ENCODE measurements at places on chromosomes 3 and 15.

DNA sequence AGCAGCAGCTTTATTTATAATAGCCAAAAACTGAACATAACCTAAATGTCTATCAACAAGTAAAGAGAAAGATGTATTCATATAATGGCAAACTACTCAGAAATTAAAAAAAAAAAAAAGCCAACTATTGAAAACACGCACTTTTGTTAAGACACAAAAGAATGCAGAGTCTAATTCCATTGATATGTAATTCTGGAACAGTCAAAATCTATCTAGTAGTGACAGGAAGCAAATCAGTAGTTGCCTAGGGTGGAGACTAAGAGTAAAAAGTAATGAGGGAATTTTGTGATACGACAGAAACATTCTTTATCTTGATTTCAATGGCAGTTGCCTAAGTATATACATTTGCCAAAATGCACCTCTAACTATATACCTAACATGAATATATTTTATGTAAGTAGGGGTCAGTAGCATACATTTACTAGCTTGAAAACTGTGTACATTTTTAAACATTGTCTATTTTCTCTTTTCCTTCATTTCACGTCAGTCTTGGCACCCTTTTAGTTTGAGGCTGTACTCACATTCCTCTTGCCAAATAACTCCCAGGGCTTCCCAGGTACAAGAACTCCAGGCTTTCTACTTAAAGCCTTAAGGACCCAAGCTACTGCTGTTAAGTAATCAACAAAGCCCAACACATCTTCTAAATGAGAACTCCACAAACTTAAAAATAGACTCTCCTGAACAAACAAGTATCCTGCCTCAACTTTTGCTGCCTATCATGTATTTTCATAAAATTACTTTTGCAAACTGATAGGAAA, 54.7 kb downstream of the ADAM10 start:
- DNase-seq, result no peak

- DNase-seq, result no peak
Measured at GRCh38 chr15:67146234-67146633, 80.8 kb downstream of the SMAD3 start.

DNA sequence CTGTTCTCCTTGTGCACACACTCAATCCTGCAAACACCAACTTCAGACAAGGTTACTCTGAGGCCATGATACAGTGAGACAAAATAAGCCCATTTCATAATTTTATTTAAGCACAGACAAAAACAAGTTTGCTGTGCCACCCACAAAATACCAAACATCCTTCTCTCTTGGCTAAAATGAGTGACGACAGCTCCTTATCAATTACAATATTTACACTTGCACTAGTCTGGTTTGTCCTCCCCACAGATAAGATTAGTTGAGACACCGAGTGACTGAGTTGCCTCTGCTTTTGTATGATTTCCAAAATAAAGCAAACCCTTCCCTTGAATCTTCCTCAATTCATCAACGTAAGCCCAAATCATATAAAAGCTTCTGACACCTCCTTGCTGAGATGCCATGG, 233.5 kb upstream of the ATP10A start:
- no peak for DNase-seq

DNA sequence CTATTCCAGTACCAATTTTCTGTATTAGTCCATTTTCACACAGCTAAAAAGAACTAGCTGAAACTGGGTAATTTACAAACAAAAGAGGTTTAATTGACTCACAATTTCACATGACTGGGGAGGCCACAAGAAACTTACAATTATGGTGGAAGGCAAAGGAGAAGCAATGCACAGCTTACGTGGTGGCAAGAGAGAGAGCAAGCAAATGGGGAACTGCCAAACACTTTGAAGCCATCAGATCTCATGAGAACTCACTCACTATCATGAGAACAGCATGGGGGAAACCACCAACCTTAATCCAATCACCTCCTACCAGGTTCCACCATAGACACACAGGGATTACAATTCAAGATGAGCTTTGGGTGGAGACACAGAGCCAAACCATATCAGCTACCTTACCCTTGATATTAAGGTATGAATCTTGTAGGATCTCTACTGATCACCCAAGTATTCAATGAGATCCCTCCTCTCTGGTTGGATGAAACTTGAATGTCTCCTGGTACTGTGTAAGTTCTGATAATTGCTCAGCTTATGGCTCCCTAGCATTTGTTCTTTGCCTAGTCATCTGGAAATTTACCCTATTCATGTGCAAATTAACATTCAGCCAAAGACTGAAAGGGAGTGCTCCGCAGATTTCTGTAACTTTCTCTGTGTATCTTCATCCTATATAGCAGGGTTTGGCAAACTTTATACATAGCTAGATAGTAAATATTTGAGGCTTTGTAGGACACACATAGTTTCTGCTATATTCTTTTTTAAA, 38.9 kb downstream of the MYL3 start:
- no peak for DNase-seq

GRCh38 chr3:11238880-11239279, 33.3 kb upstream of the ATG7 start:
- no peak for DNase-seq

DNA sequence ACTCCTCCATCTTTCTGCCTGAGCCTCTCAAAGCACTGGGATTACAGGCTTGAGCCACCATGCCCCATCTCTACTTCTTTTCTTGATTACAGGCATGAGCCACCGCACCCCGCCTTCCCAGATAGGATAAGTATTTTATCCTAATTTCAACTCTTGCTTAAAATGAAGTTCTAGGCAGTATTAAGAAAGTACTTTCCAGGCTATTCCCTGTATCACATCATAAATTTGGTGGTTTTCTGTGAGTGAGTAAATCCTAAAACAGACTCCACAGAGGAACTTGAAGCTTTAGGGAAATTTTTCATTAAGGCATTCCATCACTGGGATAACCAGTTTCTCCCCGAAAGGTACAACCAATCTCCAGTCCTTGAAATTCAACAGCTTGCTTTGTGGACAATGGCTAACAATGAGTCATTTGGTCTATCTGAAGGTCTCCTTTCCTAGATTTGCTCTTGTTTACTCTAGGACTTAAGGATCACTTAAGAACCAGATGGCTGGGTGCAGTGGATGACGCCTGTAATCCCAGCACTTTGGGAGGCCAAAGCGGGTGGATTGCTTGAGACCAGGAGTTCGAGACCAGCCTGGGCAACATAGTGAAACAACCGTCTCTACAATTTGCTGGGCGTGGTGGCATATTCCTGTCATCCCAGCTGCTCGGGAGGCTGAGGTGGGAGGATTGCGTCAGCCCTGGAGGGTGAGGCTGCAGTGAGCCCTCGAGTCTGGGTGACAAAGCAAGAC, 49.7 kb upstream of the SKIL start:
- no peak for DNase-seq

GRCh38 chr3:94614192-94614591, 551.3 kb downstream of the NSUN3 start:
- DNase-seq, result no peak

DNA sequence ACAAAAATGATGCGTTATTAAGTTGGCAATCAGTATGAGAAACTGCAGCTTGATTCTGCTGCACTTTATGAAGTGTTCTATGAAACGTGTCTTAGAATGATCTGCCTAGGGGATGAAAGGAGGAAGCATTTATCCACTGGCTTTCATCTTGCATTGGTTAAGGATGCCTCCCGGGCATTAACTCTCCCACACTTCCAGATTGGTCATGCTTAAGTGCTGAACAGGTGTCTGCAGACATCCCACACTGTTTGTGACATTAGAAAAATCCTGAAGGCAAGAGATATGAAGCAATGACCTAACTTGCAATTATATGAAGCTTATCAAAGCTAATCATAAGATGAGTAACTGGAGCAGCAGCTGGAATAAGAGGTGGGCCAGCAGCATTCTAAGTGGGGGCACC, 437.3 kb downstream of the NSUN3 start:
- no peak for DNase-seq

- no peak for DNase-seq
Measured at GRCh38 chr3:158548691-158549090, 22.3 kb upstream of the MLF1 start.

DNA sequence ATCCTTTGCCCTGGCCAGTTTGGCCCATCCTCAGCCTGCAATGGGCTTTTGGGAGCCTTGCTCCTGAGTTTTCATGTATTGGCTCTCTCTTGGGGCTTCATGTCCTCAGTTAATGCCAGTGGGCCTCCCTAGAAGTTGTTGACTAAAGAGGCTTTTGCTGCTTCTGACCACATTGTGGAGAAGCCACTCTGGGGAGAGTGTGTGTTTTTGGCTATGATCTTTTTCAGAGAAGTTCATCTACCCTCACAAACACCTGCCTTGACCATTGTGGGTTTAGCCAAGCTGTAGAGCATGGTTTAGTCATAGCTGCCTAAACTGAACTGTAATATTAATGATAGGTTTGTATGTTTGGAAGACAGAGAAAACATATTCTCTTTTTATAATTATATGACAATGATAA, 6.0 kb downstream of the MRAS start:
- no peak for DNase-seq

GRCh38 chr3:181912384-181912783, 200.7 kb downstream of the SOX2 start:
- DNase-seq, result no peak

DNA sequence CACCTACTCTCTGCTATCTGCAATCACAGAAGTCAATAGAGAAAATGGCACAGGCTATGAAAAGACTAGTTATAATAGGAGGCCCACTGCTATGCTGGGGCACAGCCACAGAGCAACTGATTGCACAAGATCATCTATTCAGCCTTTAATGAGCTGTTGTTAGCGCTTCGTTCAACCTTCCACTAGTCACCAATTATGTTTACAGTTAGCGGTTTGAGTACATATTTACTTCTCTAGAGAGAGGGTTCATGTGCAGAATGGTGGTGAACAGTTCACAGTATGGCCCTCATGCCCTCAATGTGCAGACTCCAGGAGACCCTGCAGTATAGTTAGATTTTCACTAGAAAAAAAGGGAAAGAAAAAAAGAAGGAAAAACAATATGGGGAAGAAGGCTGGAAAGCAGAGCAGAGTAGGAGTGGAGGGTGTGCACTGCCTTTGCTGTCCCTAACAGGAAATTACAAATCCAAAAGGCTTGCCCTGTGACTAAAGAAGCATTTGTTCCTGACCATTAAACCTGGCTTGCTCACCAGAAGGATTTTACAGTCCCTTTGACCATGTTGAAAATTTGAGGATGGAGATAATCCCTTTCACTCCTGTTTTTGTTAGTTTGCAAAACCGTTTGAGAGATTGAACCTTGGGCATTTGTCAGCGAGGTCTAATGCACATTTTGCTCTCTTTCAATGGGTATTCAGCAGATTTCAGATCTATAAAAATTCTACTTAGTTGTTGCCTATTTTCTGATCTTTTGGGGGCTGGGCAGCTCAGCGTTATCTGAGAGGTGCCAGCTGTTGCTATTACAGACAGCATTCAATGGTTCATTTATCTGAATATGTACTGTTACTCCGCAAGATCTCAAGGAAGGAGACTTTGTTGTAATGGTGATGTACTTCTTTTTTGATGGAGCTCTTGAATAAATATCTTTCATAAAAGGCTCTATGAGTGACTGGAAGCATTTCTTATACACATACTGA, 296.1 kb downstream of the LSAMP start:
- no peak for DNase-seq

GRCh38 chr3:185558395-185558794, 6.0 kb upstream of the LIPH start:
- no peak for DNase-seq

GRCh38 chr3:176692966-176693785, 504.1 kb downstream of the TBL1XR1 start:
- DNase-seq, result no peak

GRCh38 chr3:71721651-71722157, 3.5 kb downstream of the EIF4E3 start:
- DNase-seq, result no peak

DNA sequence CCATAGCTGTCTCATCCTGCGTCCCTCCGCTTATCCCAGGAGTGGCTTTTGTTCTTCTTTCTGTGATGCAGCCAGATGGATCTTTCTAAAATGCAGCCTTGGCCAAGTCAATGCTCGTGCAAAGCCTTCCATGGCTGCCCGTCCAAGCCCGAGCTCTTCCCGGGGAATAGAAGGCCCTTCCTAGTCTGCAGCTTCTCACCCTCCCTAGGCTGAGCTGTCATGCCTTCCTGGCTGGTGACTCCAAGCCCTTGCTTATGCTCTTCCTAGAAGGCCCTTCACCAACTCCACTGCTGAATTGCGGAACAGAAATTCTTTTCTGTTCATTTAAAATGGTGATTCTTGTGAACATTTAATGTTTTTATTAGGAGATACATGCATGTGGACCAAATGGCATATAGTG, 95.9 kb downstream of the SMAD6 start:
- no peak for DNase-seq

DNA sequence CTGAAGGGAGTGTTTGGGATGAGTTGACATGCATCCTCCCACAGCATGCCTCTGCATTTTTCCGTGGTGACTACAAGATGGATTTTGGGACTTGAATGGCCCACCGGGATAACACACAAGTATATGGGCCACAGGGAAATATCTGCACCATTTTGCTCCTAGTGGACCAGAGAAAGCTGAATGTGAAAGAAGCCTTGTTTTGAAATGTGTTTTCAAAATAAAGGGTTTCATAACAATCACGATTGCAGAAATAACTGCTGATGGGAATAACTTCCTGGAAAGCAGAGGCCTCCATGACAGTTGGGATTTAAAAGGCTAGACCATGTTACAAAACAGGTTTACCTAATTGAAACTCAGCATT, 77.5 kb upstream of the PRR23C start:
- DNase-seq, result no peak

DNA sequence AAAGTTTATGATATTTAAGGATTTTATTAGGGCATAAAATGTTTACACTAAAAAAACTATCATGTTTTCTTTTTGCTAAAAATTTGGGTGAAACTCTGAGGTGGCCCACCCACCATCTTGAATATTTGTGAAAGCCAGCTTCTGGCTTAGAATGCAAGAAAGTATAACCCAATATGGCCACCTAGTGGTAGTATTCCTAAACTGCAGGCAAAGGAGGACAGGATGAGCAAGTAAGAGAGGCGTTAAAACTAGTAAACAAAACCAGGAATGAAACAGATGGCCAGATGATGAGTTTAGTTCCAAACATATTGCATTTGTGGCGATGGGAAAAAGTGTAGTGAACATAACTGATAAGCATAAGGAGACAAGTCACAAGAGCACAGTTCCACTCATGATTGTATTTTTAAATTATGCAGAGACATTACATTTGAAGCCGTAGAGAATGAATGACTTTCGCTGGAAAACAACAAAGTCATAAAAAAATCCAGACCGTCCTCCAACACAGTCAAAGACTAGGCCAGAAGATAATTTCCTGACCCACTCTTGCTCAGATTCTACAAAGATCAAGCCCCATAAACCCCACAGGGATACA, 103.3 kb upstream of the PRTG start:
- no peak for DNase-seq

DNA sequence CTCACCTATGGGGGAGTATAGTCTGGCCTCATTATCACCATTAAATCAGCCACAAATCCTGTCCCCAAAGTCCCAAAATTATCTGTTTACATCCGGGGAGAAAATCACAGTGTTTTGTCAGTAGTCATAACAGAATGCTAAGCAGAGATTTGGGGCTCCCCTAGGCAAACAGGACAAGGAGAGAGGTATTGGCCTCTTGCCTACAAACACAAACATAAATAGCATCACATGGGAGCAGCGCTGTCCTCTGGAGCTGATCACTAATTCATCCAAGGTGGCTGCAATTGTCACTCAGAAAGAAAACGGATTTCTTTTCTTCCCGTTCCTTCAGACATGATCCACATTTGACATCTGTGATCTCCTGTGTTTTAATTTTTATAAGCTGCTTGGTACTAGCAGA, 1028.1 kb downstream of the NTRK3 start:
- DNase-seq, result no peak

Measured in ecto neural progenitor cell (in vitro differentiated cells).